ENCODE measurements at places on chromosomes 16 and 17.

DNA sequence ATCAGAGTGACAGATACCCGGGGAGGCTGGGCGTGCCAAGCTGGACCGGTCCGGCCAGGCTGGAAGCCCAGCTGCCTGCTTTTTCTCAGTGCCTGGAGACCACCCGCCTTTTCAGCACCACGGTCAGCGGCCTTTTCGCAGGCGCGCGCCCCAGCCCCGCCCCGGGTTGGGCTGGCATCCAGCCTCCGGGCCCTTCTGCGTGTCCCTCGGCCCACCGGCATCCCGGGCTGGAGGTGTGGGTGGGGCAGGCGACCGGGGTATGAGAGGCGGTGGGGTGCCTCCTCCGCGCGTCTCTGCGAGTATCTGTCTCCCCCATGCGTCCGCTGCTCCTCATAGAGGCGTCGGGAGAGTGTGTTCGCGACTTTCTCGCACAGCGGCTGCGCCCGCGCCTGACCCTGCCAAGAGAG is 102.5 kb downstream of the MRM1 start:
- peak; percentile 51 for DNase-seq

- DNase-seq, result no peak
These were observed 172.0 kb downstream of the CYB561 start for GRCh38 chr17:63274146-63274545.

GRCh38 chr17:1315891-1316403 is 36.5 kb downstream of the TRARG1 start:
- DNase-seq, result no peak

- no peak for DNase-seq
These were observed 11.0 kb downstream of the MYCBPAP start for GRCh38 chr17:50519141-50519834.

DNA sequence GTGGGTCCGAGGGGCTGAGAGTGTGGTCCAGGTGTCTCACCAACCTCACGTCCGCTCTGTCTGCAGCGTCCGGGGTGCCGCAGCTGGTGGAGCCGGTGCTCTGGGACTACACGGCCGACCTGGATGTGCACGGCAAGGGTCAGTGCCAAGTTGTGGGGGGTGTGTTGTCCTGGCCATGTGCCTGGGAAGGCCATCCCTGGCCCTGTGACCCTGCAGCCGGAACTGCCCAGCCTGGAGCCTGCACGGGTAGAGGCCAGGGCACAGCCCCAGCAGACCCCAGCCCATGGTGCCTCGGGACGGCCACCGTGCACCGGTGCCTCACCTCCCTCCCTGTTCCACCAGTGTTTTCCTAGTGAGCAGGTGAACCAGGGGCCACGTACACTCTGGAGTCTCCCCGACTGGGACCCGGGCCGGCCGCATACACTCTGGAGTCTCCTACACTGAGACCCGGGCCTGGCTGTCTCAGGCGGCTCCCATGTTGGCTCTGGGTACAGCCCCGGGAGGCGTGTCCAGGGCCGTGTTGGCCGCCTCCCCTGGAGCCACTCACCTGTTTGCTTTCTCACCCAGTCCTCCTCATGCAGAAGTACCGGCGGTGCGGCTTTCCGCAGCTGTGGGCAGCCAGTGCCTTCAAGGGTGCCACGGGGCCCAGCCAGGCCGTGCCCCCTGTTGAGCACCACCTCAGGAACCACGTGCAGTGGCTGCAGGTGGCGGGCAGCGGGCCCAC is 13.8 kb downstream of the CYBC1 start:
- DNase-seq, result no peak

DNA sequence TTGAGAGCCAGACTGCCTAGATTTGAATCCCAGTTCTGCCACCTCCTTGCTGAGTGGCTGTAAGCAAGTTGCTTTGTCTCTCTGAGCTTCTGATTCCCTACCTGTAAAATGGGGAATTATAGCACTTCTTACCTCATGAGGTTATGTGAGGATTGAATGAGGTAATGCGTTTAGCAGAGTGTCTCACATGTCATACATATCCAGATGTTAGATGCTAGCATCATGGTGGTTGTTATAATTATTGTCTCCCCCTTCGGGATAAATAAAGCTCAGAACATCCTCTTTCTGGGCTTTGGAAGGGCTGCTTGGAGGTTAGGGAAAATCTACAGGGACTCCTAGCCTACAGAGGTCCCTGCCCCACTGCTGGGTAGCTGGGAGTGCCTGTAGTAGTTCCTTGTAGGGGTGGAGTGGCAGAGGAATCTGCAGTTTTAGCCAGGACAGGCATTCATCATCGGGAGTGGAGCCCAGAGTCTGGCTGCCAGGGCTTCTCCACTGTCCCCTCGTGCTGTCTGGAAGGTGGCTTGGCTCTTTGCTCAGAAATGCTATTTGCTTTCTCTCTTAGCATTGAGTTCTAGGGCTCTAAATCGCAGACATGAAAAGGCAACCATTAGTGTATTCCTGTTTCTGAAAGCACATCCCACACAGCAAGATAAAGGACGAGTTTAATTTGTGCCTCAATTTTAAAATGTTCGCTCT is 137.9 kb upstream of the CACNG3 start:
- DNase-seq, result no peak

DNA sequence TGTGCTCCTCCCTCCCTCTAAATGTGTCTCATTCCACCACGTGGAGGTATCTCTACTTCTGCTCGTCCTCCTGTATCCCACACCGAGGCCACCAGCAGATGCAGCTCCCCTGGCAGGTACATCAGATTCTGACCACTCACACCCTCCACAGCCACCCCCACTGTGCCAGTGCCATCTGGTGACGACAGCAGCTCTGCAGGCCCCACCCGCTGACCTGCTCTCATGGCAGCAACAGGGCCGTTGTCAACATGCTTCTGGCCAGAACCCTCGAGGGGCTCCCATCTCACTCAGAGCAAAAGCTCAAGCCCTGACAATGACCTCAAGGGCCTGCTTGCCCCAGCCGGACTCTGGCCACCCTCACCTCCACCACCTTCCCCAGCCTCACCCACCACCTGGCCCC is 93.4 kb downstream of the AMFR start:
- no peak for DNase-seq

- DNase-seq, result no peak
These were observed 23.0 kb downstream of the KCNJ16 start for GRCh38 chr17:70098030-70098429.

GRCh38 chr17:48559840-48560817 is 15.2 kb upstream of the HOXB2 start:
- no peak for DNase-seq

GRCh38 chr17:8746501-8747236 is 2.0 kb upstream of the CCDC42 start:
- no peak for DNase-seq

GRCh38 chr16:85658504-85659326 is 30.0 kb downstream of the GINS2 start:
- no peak for DNase-seq

DNA sequence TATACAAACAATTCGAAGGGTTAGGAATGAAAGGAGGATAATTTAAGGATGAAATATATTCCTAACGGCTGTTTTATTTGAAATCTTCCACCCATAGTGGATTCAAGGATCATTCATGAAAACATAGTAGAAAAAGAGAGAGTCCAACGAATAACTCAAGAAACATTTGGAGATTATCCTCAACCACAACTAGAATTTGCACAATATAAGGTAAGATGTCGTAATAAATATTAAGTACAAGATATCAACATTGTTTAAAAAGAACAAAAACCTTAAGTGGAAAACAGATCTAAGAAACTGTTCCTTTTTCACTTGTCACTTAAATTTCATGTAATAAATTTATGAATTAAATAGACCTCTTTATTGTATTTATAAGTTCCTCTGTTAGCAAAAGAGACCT is 9.2 kb upstream of the ATMIN start:
- no peak for DNase-seq
